ENCODE measurements at places on chromosomes 1 and 21. TPM values are rescaled to one million over a fixed set of nuclear protein-coding genes. Genes with fewer than 3 reads are reported as not detected.

The GPR25 gene
- total RNA-seq, result 0.29 TPM

The IQCC gene
- total RNA-seq, result 1.8 TPM

The TEDDM1 gene
- total RNA-seq, result not detected

The TCEANC2 gene
- total RNA-seq, result 5.9 TPM

DNA sequence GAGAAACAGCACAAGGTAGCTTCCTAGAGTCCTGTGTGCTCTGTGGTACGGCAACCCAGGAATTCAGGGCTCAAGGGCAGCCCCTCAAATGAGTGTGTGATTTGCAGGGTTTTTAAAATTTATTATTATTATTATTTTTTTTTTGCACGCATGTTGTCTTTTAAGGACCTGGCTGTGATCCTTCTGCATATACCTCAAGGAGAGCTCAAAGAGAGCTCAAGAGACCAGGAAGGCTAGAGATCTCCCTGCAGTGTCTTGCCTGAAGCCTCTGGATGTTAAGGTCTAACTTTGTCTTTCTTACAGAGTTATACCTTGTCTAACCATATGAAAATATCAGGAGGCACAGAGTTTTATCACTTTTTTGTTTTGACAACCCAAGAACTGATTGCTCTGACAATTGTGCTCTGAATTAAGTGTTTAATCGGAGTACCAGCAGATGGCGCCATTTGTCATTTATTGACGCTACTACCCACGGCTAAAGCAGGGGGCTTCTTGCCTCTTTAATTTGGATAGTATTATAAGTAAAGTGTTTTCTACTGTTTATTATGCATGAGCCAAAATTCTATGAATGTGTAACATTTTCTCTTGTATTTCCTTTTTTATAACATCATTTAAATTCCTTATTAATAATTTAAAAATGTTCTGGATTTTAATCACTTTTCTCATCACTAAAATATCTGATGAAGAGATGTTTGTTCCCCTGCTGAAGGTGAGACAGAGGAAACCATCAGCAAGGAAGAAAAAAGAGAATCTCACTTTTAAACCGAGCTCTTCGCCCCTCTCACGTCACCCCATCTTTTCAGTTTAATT lies 35.8 kb upstream of the LMO4 start:
- DNase-seq, result peak; percentile 22

GRCh38 chr1:223631956-223632355 lies 33.5 kb downstream of the CAPN8 start:
- no peak for DNase-seq

- no peak for DNase-seq
These were observed 62.5 kb downstream of the OSBPL9 start for GRCh38 chr1:51679435-51679834.

- no peak for DNase-seq
These were observed 64.3 kb upstream of the ZNF326 start for GRCh38 chr1:89930579-89930978.

- DNase-seq, result no peak
These were observed 2.6 kb downstream of the CHML start for GRCh38 chr1:241637604-241638003.

DNA sequence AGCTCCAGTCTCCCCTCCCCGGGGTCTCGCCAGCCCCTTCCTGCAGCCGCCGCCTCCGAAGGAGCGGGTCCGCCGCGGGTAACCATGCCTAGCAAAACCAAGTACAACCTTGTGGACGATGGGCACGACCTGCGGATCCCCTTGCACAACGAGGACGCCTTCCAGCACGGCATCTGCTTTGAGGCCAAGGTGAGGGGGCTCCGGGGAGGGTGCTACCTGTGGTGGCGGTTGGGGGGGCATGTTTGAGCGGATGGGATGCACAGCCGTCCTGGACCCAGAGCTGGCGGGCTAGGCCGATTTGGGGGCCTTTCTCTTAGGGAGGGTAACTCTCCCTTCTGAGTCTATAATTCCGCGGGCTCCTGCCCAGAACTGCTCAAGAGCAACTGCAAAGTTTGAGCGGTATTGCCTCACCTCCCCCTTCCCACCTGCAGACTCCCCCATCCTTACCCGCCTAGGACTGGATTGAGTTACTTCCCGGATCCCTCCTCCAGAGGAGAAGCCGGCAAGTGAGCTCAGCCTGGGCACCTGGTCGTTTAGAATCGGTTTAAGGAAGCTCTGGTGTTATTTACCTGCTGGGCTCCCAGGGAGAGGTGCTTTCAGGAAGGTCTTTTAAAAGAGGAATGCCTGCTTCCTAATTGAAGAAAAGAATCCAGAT lies 730 bp downstream of the NOS1AP start:
- no peak for DNase-seq

DNA sequence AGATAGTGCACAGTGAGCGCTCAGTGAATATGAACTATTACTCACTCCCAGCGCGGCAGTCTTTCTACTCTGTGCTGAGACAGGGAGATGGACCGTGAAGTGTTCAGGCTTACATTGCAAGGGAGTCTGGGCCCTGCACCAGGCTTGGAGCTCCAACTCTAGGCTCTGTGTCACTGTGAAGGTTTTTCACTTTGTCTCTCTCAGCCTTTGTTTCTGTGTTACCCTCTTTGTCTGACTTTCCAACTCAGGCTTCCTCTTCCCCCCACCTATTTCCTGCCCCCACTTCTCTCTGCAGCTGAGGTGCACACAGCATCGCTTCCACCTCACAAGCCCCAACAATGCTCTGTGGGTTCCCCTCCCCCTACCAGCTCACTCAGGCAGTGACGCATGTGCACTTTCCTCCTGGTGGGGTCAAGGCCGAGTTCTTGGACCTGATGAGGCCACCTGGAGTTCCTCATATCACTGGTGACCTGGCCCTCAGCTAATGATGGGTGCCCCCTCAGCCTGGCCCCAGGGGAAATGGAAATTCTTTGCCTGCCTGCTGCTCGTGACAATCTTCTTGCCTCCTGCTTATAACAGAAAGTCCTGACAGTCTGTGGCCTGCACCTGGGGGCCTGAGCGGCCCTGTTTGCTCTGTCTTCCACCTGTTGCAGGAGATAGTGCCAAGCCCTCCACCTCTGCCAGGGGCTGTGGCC lies 1.1 kb upstream of the LCK start:
- no peak for DNase-seq

GRCh38 chr21:43467785-43468184 lies 40.9 kb upstream of the SIK1 start:
- no peak for DNase-seq

DNA sequence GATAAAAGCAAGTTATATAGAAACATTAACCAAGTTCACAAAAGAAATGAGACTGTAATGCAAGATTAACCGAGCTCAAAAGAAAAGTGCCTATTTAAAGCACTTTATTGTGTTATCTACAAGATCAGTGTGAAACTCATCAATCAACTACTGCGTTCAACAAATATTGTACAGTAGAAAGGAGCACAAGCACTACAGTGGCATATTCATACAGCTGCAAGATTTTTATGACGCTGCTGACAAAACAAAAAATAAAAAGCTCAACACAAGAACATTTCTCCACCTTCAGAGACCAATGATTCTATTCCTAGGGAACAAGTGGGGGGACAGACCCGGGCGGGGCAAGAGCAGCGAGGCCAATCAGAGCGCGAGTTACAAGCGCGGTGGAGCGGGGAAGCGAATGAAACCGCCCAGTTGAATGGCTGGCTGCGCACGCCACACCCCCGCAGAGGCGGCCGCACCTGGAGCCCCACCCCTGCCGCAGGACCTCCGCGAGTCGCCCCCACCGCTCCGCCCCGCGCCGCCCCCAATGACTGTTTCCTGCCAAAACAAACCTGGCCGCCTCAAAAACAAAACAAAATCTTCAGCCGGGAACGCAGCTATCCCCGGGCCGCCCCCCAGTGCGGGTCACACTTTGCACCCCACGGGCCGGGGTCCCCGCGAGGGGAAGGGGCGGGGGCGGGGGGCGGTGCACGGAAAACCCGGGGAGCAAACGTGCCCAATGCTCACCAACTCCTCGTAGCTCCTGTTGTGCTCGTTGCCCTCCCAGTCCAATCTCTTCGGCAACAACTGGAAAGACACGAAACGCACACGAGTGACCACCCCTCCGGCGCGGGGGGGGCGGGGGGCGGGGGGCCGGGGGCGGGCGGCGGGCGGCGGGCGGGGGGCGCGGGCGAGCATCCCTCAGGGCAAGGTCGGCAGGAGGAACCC lies 1.1 kb downstream of the BRWD1 start:
- DNase-seq, result peak; percentile 89

- no peak for DNase-seq
These were observed 550 bp downstream of the ARHGEF16 start for GRCh38 chr1:3454811-3455618.

DNA sequence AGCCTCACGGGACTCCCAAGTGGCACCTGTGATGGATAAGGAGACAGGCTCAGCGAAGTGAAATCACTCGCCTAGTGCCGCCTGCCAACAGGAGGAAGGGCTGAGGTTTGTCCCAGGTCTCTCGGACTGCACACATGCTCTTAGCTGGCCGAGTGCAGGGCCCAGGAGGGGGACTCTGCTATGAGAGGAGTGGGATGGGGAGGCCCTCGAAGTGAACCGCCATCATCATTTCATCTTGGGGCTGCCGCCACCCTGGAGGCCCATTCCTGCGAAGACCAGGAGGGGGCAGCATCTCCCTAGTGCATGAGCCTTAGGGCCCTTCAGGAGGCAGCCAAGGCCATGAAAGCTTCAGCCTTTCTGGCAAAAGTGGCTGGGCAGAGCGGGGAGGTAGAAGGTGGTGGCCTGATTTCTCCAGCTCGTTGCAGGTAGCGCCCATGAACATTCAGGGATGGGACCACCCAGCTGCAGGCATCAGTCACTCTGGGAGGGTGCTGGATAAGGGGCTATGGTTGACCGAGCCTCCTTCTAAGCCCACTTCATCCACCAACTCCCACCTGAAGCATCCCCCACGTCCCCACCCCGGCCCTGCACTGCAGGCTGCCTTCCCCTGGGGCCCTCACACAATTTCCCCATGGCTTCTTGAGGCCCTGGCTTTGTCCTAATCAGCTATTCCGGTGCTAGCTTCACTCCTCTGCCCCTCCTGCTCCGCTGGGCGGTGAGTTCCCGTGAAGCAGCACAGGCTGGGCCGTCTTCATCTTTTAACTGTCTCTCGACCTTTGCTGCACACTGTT lies 17.2 kb upstream of the RASSF5 start:
- peak; percentile 78 for DNase-seq

DNA sequence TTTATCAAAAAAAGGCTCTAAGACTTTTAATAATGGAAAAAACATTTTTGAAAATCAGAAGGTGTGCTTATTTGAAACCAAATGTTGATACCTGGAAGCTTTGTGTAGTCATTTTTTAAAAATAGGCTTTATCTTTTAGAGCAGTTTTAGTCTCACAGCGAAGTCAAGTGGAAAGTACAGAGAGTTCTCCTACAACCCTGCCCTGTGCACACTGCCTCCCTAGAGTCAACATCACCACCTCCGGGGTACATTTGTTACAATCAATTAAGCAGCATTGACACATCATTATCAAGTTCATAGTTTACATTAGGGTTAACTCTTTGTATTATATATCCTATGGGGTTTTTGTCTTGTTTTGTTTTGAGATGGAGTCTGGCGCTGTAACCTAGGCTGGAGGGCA lies 10.7 kb upstream of the ERO1B start:
- DNase-seq, result no peak

GRCh38 chr1:81805537-81806431 lies 5.0 kb downstream of the ADGRL2 start:
- no peak for DNase-seq

Data from breast epithelium (tissue), 4 donors.